H1 (cell line): ENCODE measurements at places on chromosomes 2 and 18. TPM values are rescaled to one million over a fixed set of nuclear protein-coding genes. Genes with fewer than 3 reads are reported as not detected.

DNA sequence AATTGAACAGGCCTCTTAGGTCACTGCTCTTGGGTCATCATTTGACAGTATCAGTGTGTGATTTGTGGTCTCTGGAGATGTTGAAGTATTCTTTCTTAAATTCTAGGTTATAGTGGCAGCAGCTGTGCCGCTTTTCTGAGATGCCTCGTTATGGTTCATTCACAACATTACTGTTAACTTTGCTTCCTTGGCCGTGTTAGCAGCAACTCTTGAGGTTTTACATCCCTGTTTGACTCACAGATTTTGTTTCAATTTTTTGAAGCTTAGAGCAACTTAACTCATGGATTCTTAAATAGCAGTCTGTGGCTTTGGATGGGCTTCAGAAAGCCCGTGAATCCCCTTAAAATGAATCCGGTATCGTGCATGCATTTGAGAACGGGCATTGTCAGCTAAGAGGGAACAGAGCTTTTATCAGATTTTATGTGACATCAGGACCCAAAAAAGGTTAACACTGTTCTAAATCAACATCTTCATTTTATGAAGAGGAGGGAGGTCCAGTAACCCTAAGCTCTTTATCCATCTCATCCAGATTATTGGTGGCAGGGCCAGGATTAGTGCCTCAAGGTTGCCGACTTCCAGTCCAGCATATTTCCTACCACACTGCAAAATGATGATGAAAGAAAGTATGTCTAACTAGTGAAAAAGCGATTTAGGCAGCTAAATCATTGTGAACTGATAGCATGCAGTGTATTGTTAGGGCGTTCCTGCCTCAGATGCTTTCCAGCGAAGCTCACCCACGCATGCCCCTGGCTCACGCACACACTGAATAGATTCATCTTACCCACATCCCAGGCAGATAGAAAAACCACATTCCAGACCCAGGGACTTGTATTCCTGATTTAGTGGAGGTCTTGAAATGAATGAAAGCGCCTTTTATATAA lies 5.1 kb downstream of the TRIB2 start:
- DNase-seq: no peak

GRCh38 chr2:84959566-84960506 lies 11.1 kb upstream of the KCMF1 start:
- peak; percentile 85 for DNase-seq

DNA sequence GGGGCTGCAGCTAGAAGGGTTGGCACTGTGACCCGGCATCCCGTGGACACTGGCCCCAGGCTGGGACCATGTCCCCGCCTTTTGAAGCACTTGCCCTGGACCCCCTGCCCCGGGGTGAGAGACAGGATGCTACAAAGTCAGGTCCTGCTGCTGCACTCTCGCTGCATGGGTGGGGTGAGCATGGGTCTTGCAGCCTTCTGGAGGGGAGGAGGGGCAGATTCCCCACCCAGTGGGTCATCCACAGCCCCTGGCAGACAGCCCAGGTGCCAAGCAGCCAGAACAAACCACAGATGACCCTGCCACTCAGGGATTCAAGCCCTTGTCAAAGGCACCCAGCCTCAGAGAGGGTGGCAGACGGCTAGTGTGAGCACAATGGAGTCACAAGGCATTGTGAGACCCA lies 5.7 kb upstream of the NMUR1 start:
- DNase-seq: no peak

DNA sequence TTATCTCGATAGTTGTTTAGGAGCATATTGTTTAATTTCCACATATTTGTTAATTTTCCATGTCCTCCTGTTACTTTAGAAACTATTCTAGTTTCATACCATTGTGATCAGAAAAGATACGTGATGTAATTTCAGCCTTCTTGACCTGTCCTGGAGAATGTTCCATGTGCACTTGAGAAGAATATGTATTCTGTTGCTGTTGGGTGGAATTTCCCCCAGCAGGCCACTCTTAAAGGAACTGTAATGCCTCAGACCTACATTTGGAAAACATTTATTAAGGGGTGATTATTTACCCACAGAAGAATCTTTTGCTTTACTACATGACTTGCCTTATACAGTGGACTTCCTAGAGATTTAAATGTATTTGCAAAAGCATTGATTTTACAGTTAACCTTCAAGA lies 55.5 kb downstream of the LIMS1 start:
- no peak for DNase-seq

- DNase-seq: no peak
Observed at GRCh38 chr2:3194828-3195227, 182.8 kb downstream of the EIPR1 start.

DNA sequence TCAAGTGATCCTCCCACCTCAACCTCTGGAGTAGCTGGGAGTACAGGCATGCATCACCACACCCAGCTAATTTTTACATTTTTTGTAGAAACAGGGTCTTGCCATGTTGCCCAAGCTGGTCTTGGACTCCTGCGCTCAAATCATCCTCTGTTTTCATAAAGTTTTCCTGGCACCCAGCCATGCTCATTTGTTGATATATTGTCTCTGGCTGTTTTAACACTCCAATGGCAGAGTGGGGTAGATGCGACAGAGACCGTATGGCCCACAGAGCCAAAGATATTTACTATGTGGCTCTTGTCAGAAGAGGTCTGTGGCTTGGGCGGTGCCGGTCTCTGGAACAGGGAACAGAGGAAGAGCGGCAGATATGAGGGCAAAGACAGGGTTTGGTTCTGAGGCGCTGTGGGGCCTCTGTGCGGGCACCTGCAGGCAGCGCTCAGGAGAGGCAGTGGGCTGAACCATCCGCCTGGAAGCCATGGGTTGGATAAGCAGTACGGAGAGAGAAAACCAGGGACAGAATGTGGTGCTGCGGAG lies 50.2 kb downstream of the CENPO start:
- no peak for DNase-seq

GRCh38 chr2:7012141-7012764 lies 95.0 kb downstream of the RNF144A start:
- DNase-seq: no peak

DNA sequence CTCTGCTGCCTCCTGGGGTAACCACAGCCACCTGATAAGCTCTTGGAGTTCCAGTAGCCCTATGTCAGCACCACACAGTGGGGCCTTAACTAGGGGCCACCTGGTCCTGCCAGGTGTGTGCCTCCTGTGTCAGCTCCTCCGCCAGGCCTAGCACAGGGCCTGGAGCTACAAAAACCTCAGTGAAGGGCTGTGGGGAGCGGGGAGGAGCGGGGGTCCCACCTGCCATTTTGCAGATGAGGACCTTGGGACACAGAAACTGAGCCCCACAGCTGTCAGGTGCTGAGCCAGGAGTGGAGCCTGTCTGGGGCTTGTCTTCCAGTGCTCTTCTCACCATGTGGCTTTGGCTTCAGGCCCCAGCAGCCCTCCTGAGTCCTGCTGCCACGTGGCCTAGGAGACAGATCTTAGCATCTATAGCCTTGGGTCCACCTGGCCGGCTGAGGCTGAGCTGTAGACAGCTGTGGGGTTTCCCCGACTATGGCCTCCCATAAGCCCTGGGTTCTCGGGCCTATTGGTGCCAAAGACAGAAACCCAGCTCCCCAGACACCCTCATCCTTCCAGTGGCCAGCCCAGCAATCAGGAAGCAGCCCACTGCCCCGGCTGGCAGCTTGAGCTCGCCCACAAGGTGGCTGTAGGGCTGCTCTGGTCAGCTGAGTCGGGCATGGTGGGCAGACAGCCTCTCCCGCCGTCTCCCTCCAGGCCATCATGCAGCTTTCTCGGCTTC lies 104.5 kb upstream of the MCFD2 start:
- no peak for DNase-seq

- no peak for DNase-seq
Observed at GRCh38 chr18:11516751-11517503, 92.5 kb upstream of the SLC35G4 start.

KIDINS220 gene
- total RNA-seq: 26.7 and 27.1 TPM in 2 replicates

DNA sequence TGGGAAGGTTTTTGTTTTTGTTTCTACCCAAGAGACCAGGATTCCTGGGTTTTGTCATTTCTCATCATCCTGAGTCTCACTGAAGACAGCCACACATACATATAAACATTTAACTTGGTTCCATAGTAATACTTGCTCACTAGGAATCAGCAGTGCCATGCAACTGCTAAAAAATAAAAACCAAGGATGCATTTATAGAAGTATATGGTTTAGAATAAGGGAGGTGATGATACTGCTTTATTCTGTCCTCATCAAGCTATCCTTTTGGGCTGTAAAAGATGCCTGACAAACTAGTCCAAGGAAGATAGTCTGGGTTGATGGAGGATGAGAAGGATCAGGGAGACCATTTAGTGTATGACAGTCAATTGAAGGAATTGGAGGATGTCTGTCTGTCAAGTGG lies 740 bp downstream of the SPATA3 start:
- no peak for DNase-seq

PCARE gene
- total RNA-seq: not detected in 2 replicates

DNA sequence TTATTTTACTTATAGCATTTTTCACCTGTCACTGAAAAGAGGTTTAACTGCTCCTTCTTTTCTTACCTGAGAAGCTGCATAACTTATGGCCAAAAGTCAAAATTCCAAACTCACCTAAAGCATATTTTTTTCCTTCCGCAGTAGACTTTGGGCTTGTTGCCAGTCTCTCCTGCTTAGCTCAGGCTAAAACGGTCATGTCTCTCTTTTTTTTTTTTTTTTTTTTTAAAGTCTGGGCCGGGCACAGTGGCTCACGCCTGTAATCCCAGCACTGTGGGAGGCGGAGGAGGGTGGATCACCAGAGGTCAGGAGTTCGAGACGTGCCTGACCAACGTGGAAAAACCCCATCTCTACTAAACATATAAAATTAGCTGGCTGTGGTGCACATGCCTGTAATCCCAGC lies 113.5 kb downstream of the RTN4 start:
- no peak for DNase-seq

TUBA4B gene
- total RNA-seq: 0.24 TPM in 1 of 2 replicates, not detected in the other

- DNase-seq: no peak
Observed at GRCh38 chr2:39671604-39672003, 5.9 kb downstream of the TMEM178A start.

GRCh38 chr2:1227274-1227900 lies 185.9 kb upstream of the TPO start:
- no peak for DNase-seq

DNA sequence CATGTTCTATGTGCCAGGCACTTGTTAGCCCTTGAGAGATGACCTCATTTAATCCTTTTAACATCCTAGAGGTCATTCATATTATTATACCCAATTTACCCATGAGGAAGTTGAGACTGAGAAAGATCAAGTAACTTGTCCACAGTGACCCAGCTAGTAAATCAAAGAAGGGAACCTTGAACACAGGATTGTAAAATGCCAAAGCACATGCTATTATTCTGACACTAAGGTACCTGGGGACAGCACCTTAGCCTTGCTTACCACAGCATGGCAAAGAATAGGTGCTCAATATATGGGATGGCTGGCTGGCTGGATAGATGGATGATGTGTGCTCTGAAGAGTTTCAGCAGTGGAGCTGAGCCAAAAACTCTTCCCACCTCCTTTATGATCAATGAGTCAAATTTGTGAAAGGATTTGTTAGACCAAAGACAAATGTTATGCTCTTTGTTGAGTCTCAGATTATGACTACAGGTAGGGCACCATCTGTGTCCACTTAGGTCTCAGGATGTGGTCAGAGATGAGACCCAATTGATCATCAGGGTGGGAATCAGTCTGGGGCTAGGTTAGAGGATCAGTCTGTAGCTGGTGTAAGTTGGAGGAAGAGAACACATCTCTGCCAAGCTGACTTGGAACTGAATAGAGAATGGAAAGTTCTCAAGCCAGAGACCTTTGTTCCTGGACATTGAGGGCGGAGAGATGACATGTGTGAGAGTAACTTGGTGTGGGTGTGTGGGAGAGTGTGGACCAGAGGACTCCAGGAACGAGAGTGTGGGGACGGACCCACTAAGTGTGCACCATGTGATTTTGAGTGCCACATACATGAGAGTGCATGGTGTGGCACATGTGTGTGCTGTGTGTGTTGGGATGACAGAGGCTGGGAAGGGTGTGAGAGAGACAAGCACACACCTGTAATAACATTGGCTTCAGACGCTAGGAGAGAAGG lies 16.3 kb upstream of the PKDCC start:
- no peak for DNase-seq

EVX2 gene
- total RNA-seq: not detected in 2 replicates
